T-helper 2 cell (primary cell): ENCODE measurements at places on chromosomes 7 and 10.

- no peak for DNase-seq
These were observed 729 bp upstream of the TAF3 start for GRCh38 chr10:7817576-7817975.

- no peak for DNase-seq
These were observed 181.4 kb downstream of the CUX1 start for GRCh38 chr7:101998906-101999240.

DNA sequence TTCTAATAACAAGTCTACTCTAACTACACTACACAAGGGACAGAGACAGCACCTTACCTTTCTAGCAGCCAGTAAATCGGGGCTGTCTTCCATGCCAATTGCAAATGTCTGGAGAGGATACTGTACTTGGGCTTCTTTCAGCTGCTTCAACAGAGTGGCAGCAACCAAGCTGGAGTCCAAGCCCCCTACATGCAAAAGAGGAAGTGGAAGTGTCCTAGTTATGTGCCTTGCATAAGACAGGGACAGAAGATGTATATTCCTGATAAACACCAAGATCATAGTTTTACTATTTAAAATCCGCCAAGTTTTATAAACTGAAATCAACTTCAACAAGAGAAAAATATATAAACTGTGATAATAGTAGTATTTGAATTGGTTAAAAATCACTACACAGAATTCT, 14.0 kb downstream of the ASNS start:
- no peak for DNase-seq

GRCh38 chr10:9038146-9038714, 983.7 kb downstream of the GATA3 start:
- no peak for DNase-seq
